ENCODE measurements at places on chromosomes 16 and 17.

GRCh38 chr17:47278561-47278960 is 24.9 kb downstream of the ITGB3 start:
- peak overlapping the region; percentile 57 for H3K4me3 ChIP-seq
- no peak for DNase-seq
- no peaks in the 10 kb centered on the region for H3K27me3 ChIP-seq
- H3K4me1 ChIP-seq: peaks cover 40% of the 10 kb centered on the region
- peak overlapping the region; percentile 79 for H3K27ac ChIP-seq
- no peaks in the 10 kb centered on the region for H3K36me3 ChIP-seq

DNA sequence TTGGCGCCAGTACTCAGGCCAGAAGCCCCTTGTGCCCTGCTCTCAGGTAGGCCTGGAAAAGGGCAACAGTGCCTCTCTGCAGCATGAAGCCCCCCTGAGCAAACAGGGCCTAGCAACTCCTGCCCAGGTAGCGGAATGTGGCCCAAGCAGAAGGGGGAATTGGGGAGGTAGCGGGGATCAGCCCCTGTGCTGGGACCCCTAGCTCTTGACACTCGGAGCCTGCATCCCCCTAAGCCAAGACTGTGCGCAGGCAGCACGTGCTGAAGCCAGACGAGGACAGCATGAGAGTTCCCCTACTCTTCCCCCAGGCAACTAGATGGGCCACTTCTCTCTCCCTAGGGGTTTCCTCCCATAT is 823 bp upstream of the CD2BP2 start:
- peak overlapping the region; percentile 93 for H3K27ac ChIP-seq
- peak overlapping the region; percentile 94 for H3K4me3 ChIP-seq
- H3K4me1 ChIP-seq: peaks cover 21% of the 10 kb centered on the region
- no peaks in the 10 kb centered on the region for H3K27me3 ChIP-seq

DNA sequence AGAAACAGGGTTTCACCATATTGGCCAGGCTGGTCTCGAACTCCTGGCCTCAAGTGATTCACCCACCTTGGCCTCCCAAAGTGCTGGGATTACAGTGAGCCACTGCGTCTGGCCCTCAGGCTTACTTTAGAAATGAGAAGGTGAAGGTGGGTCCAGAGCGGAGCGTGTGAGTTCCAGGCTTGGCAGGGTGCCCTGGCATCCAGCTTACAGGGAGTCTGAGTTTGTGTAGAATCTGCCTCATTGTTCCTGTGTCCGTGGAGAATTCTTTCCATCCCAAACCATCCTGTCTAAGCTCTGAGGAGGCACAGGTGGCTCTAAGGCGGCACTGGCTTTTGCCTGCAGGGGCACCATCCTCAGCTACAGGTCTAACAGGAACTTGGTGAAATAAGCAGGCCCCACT is 50.6 kb downstream of the RAB11FIP3 start:
- H3K27me3 ChIP-seq: no peaks in the 10 kb centered on the region
- no peak overlapping the region for H3K4me3 ChIP-seq
- no peaks in the 10 kb centered on the region for H3K4me1 ChIP-seq

GRCh38 chr17:9805769-9806168 is 14.4 kb upstream of the DHRS7C start:
- no peaks in the 10 kb centered on the region for H3K4me1 ChIP-seq
- no peaks in the 10 kb centered on the region for H3K36me3 ChIP-seq
- no peaks in the 10 kb centered on the region for H3K27me3 ChIP-seq
- no peak for DNase-seq
- no peak overlapping the region for H3K4me3 ChIP-seq

GRCh38 chr17:16273929-16274339 is 56.9 kb downstream of the PIGL start:
- peaks cover 2% of the 10 kb centered on the region for H3K4me1 ChIP-seq
- DNase-seq: no peak
- no peaks in the 10 kb centered on the region for H3K36me3 ChIP-seq
- H3K4me3 ChIP-seq: no peak overlapping the region

DNA sequence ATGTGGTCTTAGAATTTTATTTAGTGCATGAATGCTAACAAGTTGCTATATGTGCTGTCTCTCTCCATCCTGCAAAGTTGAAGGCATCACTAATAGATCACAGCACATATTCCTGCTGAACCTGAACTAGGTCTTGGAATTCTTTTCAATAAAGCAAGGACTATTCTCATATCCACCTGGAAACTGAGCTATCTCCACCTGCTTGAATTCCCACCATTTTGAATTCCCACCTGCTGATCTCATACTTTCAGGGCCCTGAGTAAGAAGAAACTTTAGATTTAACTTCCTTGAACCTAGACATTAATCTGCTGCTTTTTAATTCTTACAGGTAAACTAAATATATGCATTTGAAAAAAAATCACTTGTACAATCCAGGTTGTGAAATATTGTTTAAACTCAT is 445.3 kb upstream of the CCL2 start:
- no peaks in the 10 kb centered on the region for H3K27me3 ChIP-seq
- no peaks in the 10 kb centered on the region for H3K4me1 ChIP-seq
- H3K36me3 ChIP-seq: no peaks in the 10 kb centered on the region
- H3K4me3 ChIP-seq: no peak overlapping the region
- H3K27ac ChIP-seq: no peak overlapping the region

DNA sequence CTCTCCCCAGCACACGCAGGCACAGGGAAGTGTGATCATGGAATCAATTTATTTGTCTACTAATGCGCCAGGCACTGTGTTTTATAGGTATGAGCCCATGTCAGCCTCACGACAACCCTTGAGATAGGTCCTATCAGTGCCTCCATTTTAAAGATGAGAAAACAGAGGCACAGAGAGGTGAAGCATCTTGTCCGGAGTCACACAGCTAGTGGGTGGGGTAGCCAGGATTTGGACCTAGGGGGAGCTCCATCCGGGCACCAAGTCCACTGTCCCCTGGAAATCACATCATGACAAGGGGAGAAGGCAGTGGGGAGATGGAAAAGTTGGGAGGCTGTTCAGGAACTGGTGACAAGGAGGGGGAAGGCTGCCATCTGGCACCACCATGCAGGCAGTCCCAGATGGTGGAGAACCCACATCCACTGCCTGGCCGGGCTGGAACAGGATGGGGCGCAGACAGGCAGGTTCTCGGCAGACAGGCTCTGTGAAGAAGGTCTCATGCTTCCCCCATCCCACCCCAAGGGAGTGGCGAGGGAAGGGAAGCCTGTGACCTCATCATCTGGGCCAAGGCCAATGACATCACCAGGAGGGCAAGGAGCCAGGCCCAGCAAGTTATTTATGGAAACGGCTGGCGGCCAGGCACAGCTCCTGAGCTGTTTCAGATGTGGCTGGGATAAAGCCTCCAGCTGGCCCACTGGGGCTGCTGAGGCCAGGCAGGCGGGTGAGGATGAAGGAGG is 126.0 kb upstream of the SDK2 start:
- H3K4me1 ChIP-seq: no peaks in the 10 kb centered on the region
- H3K36me3 ChIP-seq: no peaks in the 10 kb centered on the region

- no peak overlapping the region for H3K27ac ChIP-seq
- H3K4me3 ChIP-seq: no peak overlapping the region
- H3K36me3 ChIP-seq: no peaks in the 10 kb centered on the region
- H3K27me3 ChIP-seq: peaks cover 7% of the 10 kb centered on the region
- DNase-seq: no peak
Observed at GRCh38 chr17:77555121-77555591, 403.3 kb upstream of the TNRC6C start.

DNA sequence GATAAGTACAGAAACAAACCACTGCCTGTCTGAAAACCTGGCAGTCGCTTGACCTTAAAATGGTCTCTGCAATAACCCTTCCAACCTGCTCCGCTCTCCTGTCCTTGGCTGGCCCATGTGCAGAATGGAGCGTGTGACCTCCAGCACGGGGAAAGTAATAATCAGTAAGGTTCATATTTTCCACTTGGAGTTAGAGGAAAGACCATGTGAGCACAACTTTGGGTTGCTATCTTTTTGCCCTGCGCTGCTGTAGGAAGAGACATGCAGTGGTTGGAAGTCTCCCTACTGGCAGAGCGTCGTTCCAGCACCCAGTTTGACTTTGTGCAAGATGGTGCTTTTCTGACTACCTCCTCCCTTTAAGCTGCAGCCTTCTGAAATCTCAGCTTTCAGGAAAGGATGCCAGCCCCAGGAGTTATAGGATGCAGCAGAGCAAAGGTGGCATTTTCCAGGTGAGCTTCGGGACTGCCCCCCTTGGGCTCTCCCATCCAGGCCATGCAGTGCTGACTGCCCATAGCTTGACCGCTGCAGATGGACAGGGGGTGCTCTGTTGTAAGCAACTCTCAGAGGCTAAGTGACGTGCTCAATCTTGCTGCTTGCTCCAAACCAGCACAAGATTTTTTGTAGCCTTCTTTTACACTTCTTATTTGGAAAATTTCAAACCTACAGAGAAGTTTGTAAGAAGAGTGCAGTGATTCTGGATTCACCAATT is 110.7 kb upstream of the NOL11 start:
- no peaks in the 10 kb centered on the region for H3K36me3 ChIP-seq
- H3K4me1 ChIP-seq: peaks cover 36% of the 10 kb centered on the region
- no peak for DNase-seq
- no peaks in the 10 kb centered on the region for H3K27me3 ChIP-seq

DNA sequence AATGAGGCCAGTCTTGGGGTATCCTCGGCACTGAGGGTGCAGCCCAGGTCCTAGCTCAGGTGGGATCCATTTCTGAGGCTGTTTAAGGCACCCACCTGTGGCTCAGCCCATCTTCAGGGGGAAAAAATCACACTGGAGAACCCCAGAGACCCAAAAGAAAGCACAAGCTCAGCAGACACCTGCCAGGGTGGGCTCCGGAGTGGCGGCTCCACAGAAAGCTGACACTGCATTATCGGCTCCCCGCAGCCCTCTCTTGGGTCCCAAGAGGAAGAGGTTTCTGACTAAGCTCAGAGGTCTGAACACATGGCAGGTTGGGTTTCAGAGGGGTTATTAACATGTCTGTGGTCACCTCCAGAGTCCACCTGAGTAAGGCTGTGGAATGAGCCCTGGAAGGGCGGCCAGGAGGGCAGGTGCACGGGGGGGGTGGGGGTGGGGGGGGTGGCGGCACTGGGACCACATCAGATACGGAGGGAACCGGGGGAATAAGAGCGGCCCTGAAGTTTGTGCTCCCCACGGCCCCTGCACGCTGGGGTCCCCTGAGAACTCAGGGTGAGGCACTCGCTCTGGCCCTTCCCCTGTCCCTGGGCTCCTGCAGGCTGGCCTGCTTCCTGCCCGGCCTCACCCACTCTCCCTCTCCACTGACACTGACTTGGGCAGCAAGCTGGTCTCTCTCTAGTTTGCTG is 79.5 kb downstream of the TIMM22 start:
- no peak for DNase-seq
- H3K27me3 ChIP-seq: no peaks in the 10 kb centered on the region
- no peak overlapping the region for H3K4me3 ChIP-seq
- H3K36me3 ChIP-seq: peaks cover 8% of the 10 kb centered on the region

GRCh38 chr17:8572764-8573163 is 57.8 kb downstream of the MYH10 start:
- no peak overlapping the region for H3K4me3 ChIP-seq
- H3K36me3 ChIP-seq: no peaks in the 10 kb centered on the region
- no peak overlapping the region for H3K27ac ChIP-seq
- no peaks in the 10 kb centered on the region for H3K27me3 ChIP-seq
- H3K4me1 ChIP-seq: no peaks in the 10 kb centered on the region
- DNase-seq: no peak

DNA sequence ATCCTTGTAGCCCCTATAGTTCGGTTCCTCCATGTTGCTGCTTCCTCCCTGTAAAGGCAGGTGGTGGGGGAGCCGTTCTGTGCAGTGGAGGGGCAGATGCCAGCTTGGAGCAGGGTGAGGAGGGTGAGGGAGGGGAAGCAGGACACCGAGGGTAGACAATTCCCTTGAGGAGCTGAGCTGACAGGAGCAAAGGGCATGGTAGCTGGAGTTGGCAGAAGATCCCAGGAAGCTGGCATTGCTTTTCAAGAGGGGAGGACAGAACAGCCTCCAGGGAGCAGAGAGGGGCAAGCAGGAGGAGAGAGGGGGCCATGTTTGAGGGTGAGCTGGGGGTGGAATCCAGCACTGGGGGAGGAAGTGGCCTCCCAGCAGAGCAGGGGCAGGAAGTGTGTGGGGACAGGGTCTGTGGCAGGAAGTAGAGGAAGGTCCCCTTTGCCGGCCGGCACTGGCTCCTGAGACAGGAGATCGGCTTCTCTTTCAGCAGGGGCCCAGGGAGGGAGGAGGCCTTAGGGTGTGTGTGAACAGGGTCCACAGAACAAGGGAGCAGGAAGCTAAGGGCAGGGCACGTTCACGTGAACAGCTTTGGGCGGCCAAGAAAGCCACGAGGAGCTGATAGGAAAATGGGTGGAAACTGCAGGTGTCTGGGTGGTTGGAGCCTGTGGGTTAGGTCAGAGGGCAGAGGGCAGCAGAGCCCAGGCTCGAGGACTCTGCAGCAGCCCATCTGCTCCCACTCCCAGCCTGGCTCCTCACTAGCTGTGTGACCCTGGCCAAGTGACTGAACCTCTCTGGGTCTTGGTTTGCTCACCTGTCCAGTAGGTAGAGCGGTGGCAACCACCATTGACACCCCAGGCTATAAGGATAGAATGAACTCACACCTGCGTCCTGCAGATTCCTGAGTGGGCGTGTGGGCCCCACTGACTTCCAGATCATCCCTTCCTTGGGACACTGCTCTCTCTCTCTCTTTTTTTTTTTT is 17.5 kb upstream of the SPNS2 start:
- no peaks in the 10 kb centered on the region for H3K27me3 ChIP-seq
- peaks cover 8% of the 10 kb centered on the region for H3K4me1 ChIP-seq
- H3K27ac ChIP-seq: no peak overlapping the region
- H3K4me3 ChIP-seq: no peak overlapping the region
- H3K36me3 ChIP-seq: no peaks in the 10 kb centered on the region
- no peak for DNase-seq

All from GM12878 (cell line).